ENCODE measurements at places on chromosomes 4 and X.
A peak's percentile ranks its signal among the peaks of the same experiment; 100 is the strongest.

DNA sequence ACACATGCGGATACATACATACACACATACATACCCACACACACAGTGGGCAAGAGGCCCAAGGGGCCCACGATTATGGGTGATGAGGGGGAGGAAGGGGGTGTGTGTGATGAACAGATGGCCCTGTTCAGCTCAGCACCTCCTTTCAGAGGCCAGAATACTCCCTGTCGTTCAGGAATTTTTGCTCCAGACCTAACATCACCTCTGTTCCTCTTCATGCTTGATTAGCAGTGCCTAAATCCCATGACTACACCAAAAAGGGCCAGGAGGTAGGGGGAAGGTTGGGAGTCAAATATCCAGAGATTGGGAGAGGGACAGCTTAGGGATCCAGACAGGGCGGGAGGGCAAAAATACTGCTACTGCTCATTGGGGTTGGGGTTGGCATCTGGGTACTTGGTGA lies 42.7 kb downstream of the SMC1A start:
- no peak for DNase-seq

DNA sequence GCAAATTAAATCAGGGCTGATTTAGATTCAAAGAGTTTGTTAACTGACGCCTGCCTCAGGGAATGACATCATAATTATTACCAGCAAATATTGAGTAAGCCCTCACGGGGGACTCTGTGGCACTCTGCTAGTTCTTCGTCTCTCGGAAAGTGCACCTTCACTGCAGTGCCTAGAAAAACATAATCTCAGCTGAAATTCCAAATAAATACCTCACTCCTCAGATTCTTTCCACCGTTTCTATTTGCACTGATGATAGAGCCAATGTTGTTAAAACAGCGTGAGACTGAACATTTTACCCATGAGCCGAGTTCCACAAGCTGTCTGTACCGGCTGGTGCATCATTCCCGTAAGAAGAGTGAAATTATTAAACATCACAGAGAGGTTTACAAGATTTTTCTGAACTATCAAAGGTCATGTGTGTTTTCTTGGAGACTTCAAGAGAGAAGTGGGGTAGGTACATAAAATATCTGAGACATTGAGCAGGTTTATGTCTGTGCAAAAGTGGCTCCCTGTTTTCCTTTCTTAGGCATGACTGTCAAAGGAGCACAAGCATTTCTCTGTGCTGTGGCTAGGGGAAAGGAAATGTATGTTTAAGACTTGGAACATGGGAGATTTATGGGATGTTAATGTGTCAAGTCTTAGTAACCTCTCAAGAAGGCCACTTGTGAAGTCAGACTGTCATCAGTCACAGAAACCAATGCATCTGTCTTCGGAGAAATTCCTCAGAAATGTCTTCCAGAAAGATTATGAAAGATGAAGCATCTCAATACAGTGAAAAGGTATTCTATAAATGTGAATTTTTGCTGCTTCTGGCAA lies 119.6 kb downstream of the CBLL2 start:
- DNase-seq = peak; percentile 40

- DNase-seq = no peak
Observed at GRCh38 chr4:183936574-183937345, 31.7 kb downstream of the STOX2 start.

GRCh38 chrX:113726009-113726408 lies 857.9 kb upstream of the HTR2C start:
- DNase-seq = no peak

- no peak for DNase-seq
Observed at GRCh38 chr4:154455111-154455510, 36.5 kb downstream of the DCHS2 start.

DNA sequence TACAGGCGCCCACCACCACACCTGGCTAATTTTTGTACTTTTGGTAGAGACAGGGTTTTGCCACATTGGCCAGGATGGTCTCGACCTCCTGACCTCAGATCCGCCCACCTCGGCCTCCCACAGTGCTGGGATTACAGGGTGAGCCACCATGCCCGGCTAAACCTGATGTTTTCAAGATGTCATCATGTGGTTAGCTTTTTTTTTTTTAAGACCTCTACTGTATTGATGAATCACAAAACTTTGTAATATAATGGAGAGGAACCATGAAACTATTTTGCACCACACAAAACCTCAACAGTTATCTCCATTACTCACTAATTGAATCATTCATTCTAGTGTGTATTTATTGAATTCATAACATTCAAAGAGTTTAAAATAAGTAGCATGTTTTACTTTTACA lies 94.7 kb upstream of the NEIL3 start:
- peak; percentile 21 for DNase-seq

DNA sequence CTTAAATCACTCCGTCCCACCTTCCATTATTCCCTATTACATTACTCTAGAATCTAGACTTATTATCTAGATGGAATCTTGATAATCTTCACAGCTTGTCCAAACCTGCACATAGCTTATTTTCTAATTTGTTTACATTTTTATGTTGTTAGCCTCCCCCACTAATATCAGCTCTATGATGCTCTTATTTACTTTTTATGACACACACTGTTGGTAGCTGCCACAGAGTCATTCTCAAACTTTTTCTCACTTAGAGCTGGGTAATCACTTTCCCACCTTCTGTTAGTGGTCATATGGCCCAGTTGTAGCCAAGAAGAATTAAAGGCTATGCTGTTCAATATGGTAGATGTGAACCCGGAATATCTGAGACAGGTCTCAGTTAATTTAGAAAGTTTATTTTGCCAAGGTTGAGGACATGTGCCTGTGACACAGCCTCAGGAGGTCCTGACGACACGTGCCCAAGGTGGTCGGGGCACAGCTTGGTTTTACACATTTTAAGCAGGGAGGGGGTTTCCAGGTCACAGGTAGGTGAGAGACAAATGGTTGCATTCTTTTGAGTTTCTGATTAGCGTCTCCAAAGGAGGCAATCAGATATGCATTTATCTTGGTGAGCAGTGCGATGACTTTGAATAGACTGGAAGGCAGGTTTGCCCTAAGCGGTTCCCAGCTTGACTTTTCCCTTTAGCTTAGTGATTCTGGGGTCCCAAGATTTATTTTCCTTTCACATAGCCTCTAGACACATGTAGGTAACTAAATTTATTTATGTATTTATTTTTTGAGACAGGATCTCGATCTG lies 7.0 kb upstream of the ADGRA3 start:
- DNase-seq = no peak

GRCh38 chr4:111977419-111977965 lies 167.8 kb upstream of the FAM241A start:
- no peak for DNase-seq

DNA sequence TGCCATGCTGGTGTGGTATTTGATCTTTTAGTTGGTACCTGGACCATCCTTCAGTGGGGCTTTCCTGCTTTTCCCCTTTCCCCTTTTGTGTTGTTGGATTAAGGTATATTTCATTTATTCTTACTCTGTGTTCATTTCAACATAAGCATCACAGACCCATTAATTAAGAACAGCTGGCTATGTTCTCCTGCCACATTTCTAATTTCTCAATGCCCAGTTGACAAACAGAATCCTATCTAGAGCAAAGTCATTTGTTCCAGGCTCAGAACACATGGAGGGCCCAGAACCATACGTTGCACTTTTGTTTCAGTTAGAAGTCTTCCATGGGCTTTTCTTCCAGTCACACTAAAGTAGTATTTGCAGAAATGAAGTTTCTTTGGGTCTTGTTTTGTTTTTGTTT lies 46.1 kb upstream of the EOLA2 start:
- no peak for DNase-seq

GRCh38 chr4:76108467-76109181 lies 34.1 kb downstream of the ART3 start:
- DNase-seq = no peak

DNA sequence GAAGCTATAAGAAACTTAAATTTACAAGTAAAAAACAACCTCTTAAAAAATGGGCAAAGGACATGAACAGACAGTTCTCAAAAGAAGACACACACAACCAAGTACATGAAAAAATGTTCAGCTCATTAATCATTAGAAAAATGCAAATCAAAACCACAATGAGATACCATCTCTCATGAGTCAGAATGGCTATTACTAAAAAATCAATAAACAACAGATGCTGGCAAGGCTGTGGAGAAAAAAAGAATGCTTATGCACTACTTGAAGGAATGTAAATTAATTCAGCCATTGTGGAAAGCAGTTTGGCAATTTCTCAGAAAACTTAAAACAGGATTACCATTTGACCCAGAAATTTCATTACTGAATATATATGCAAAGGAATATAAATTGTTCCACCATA lies 666.3 kb upstream of the GRIA3 start:
- peak; percentile 54 for DNase-seq

DNA sequence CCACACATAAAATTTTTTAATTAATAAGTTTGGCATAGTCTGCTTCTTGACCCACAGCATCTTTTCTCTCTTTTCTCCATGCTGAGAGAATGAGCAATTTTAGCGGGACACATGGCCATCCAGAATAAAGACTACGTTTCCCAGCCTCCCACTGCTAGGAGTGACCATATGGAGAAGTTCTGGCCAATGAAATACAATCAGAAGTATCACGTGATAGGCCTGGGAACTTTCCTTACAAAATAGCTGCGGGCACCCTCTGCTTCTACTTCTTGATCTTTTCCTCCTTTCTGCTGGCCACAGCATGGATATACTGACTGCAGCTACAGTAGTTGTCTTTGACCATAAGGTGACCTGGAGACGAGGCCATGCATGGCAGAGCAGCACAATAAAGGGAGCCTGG lies 348.0 kb downstream of the BCOR start:
- no peak for DNase-seq

GRCh38 chrX:40078489-40079227 lies 19.1 kb downstream of the BCOR start:
- no peak for DNase-seq

GRCh38 chr4:184860018-184860779 lies 34.4 kb upstream of the ACSL1 start:
- no peak for DNase-seq

GRCh38 chr4:2266181-2266580 lies 4.3 kb upstream of the MXD4 start:
- DNase-seq = no peak

DNA sequence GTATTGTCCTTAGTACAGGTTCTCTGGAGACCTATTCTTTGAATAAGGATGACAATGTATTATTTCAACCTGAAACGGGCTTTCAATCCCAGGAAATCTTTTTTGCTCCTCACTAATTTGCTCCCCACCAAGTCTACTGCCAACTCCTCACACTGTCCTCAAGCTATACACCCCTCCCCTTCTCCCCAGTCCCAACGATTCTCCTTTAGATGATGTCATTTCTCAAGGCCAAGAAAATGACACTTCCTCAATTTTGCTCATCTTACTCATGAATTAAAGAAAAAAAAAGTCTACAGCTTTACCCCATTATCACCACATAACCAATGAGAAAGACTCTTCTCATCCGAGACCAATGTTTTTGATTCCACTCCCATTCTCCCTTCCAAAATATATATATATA lies 20.6 kb downstream of the AP1S2 start:
- no peak for DNase-seq

DNA sequence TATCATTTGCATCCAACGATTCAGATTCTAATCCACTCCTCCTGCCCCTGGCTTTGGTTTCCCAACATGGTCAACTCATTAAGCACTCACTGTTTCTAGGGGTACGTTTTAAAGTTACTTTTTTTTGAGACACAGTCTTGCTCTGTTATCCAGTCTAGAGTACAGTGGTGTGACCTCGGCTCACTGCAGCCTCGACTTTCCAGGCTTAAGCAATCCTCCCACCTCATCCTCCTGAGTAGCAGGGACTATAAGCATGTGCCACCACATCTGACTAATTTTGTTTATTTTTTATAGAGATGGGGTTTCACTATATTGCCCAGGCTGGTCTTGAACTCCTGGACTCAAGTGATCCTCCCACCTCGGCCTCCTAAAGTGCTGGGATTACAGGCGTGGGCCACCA lies 48.9 kb downstream of the TMEM156 start:
- DNase-seq = no peak

- no peak for DNase-seq
Observed at GRCh38 chr4:159018062-159018629, 84.7 kb upstream of the RAPGEF2 start.

GRCh38 chrX:18031726-18032375 lies 170.8 kb upstream of the RAI2 start:
- DNase-seq = no peak

- no peak for DNase-seq
Observed at GRCh38 chr4:143700416-143701352, at the start of gene FREM3. TSS of gene FREM3 (minus strand) at chr4:143700675. CDS start at chr4:143700675, 0 bp downstream.

DNA sequence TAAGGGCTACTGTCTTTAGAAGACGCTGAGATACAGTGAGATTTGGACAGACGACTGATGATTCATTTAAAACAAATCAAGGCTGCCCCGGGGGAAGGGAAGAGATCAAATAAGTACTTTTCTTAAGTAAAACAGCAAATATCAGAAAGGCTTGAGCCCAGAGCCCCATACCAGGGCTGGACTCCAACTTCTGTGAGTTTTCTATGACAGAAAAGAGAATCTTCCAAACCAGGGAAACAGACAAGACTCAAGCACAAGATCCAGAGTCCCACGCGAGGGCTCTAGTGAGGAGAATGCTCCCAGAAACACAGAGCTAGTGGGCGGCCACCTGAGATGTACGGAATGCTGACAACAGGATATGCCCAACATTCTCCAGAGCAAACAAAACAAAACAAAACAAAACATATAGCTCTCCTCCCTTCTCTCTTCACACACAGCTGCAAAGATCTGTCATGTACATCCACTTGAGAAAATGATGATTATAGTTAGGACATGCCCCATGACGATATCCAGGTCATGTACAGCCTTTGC lies 13.1 kb downstream of the ACSL1 start:
- no peak for DNase-seq

GRCh38 chr4:43132010-43132582 lies 239.6 kb downstream of the GRXCR1 start:
- DNase-seq = peak; percentile 24

- DNase-seq = no peak
Observed at GRCh38 chr4:42594888-42595287, 62.0 kb downstream of the ATP8A1 start.

DNA sequence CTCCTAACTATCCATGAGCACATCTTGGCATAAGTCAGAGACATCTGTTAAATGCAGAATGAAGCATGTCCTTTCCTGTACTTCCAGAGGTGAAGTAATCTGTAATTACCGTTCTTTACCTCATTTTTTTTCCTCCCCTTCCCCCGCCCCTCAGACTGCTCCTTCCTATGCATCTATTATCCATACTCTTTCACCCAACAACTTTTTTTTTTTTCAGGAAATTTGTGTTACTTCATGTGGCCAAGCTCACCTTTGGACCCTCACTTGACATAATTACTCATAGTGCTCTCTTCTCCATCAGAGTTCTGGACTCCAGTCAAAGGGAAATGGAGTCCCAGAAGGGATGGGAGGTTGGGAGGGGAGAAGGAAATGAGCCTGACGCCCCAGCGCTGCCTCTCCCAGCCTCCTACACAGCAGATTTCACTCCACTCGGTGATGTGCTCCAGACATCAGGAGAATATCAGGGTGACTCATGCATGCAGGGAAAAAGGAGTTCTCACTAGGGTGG lies 568.8 kb downstream of the STIM2 start:
- no peak for DNase-seq

Measured in fibroblast of skin of left biceps (primary cell).